B cell (primary cell): ENCODE measurements at places on chromosomes 6 and 20. TPM values are rescaled to one million over a fixed set of nuclear protein-coding genes. Genes with fewer than 3 reads are reported as not detected.

GRCh38 chr6:23983735-23984134 lies 142.3 kb upstream of the NRSN1 start:
- DNase-seq = no peak

GRCh38 chr6:90596967-90597539 lies 10.2 kb upstream of the MAP3K7 start:
- no peak for DNase-seq

- no peak for DNase-seq
Measured at GRCh38 chr6:108157981-108158525, 7.8 kb upstream of the NR2E1 start.

Gene EPPIN
- polyA plus RNA-seq = not detected in 2 replicates
